Testis (tissue), 5 donors: ENCODE measurements at places on chromosomes 3 and 15.
A peak's percentile ranks its signal among the peaks of the same experiment; 100 is the strongest.

DNA sequence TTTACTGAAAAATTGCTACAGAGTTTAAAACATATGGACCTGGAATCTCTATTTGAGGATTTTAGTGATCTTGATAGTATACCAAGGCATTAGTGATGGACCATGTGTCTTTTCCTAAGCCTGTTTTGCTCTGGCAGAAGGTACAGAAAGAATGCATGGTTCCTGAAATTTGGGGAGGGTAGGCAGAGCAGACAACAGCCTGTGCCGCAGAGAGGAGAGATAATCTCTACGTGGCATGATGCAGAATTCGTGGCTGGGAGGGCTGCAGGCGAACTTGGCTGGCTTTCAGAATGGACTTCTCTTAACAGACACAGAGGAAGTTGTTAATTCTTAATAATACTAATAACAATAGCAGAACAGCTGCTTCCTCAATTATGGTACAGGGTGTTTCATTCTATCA, 137.5 kb upstream of the FOXB1 start:
- no peak for DNase-seq

DNA sequence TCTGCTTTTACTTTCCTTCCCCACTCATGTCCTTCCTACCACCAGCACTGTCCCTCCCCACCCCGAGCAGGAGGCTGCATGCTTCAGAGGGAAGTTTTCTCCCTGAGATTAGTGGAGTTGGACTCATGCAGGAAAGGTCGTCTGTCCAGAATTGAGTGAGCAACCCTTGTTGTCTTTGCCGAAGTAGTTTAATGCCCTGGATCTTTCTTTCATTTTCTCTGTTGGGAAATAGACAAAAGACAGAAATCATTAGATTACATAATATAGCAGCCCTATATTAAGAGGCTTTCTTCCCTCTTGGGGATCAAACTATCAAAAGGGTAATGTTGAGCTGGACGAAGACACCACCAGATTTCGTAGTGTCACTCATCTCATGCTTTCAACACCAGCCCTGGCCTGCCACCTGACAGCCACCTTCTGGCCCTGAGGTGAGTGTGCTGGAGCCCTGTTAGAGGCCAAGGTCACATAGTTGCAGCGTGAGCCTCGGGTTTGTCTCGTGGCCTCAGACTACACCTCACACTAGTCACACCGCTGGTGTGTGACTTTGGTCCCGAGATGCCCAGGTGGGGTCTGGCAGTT, 231.0 kb downstream of the ITPR1 start:
- no peak for DNase-seq

GRCh38 chr15:89129123-89129815, 41.0 kb downstream of the ABHD2 start:
- peak; percentile 40 for DNase-seq

DNA sequence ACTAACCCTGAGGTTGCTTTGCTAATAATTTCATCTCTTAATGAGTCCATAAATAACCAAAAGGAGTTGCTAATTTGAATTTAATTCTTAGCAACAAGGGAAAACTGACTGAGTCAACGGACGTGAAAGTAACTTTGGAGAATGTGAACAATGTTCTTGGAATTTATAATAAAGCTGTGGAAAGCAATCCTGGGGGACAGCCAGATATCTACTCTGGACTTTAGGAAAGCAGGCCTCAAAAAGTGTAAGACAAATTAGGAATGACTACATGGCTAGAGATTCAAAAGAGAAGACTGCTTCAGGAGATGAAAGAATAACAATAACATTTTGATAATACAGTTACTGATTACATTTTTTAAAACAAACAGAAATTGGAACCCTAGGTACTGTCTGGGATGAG, 318.4 kb upstream of the COL8A1 start:
- no peak for DNase-seq

- DNase-seq = no peak
Observed at GRCh38 chr15:101696829-101697228, 27.4 kb downstream of the TARS3 start.

GRCh38 chr15:25947323-25948314, 84.5 kb upstream of the ATP10A start:
- no peak for DNase-seq

DNA sequence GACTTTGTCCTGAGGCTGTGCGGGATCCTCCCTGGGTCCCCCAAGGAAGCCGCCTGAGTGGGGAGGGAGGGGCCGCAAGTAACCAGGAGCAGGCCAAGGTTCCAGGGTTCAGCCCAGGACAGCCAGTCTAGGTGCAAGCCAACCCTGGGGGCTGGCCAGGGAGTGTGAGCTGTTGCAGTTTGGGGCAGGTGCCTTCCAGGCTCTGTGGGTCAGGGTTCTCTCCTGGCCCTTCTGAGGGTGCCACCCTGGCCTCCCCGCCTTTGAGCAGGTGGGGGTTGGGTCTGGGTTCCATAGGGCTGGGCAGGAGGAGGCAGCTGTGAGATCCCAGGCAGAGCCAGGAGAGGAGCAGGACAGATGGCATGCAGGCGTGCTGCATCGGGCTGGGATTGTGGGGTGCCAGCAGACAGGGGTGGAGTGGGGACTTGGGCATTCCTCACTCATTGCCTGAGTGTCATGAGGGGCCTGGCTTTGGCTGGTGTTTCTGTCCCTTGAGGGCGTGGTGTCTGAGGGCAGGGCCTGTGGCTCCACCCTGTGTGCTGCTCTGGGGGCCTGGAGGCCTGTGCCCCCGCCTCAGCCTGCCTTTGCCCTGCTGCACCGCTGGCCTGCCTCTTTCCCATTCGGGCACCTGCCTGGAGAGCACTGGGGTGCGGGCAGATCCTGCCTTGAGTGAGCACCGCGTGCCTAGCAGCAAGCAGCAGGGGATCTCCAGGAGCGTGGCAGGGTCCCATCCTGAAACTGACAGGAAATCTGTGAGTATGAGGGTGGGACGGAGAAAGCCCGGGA, 18.4 kb downstream of the KLF13 start:
- no peak for DNase-seq

GRCh38 chr15:85414495-85414894, 34.1 kb downstream of the AKAP13 start:
- no peak for DNase-seq

- DNase-seq = no peak
Observed at GRCh38 chr15:92409521-92409920, 15.8 kb downstream of the ST8SIA2 start.

GRCh38 chr15:41559239-41559782, 299 bp downstream of the TYRO3 start:
- DNase-seq = no peak

DNA sequence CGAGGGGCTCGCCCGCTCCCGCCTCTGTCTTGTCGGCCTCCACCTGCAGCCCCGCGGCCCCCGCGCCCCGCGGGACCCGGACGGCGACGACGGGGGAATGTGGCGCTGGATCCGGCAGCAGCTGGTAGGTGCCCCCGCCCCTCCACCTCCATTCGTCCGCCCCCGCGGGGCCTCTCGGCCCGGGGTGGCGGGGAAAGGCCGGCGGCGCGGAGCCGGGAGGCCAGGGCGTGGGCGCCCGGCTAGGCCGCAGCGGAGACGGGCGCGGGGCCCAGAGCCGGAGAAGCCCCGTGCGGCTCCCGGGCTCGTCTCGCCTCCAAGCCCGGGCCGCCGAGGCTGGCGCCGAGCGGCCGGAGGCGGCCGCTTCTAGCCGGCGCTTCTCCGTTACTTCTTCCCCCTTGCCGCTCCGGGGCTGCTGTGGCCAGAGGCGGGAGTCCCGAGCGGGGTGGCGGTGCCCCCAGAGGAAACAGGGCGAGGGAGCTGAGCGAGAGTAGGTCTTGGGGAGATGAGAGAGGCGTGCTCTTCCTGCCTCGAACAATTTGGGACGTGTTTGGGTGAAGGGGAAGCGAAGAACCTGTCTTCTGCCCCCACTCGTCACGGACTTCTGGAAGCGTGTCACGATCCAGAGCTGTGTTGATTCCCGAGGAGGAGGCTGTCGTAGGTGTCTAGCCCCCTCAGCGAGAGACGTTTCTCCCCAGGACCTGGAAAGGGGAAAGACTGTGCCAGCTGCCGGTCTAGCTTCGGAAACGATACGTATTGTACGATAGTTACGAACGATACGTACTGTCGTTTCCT, 555 bp downstream of the ATP11B start:
- peak; percentile 58 for DNase-seq

- DNase-seq = no peak
Observed at GRCh38 chr3:159245871-159246270, 444.0 kb downstream of the MFSD1 start.

DNA sequence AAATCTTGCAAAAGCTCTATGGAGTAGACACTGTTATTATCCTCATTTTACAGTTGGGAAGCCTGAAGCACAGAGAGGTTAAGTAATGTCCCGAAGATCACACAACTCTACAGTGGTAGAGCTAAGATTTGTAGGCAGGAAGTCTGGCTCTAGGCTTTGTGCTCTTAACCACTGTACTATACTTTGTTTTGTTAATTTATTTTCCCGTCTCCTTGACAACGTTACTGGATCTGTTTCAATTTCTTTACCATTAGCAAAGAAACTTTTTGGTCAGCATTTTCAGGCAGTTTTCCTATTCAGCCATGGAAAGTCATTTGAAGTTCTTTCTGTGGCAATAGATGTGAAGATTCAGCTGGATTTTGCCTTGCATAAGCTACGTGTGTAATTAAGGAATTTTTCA, 51.7 kb downstream of the OTOL1 start:
- DNase-seq = no peak

- DNase-seq = no peak
Observed at GRCh38 chr3:71600646-71601288, 17.2 kb upstream of the FOXP1 start.

DNA sequence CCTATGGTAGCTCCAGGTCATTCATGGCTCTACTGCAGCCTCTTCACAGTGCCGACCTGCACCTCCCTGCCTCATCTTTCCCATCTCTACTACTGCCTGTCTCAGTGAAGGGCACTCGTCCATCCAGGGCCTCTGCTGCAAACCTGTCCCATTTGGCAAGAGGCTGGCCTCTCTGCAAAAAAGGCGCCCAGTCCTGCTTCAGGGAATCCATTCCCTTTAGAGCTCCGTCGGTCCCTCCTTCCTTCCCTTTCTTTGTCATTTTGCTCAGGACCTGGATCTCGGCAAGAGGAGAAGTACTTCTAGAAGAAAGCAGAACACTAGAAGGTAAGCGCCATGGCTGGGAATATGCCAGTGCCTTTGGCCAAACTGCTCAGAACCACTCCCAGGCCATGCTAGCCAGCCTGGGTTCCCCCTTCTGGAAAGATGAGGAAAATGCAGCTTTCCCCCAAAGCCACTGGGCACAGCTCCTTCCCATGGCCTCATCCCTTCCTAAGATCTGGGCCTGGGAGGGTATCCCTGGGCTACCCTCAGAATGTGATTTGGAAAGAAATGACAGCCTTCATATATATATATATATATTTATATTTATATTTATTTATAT, 6.4 kb upstream of the ISL2 start:
- peak; percentile 72 for DNase-seq

- no peak for DNase-seq
Observed at GRCh38 chr3:116348216-116348615, 97.1 kb downstream of the LSAMP start.

DNA sequence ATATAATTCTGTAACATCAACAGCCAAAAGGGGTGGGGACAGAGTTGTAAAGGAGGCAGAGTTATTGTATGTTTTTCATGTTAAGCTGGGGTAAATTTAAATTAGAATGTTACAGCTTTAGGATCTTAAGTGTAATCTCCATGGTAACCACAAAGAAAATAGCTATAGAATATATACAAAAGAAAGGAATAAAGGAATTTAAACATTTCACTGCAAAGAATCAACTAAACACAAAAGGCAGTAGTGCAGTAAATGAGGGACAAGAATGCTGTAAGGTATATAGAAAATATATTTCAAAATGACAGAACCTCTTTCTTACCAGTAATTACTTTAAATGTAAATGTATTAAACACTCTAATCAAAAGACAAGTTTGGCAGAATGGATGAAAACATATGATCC, 361.7 kb downstream of the SLC9A9 start:
- DNase-seq = no peak

- no peak for DNase-seq
Observed at GRCh38 chr3:98013411-98014267, 21.5 kb downstream of the GABRR3 start.

- no peak for DNase-seq
Observed at GRCh38 chr15:42279234-42279723, 6.0 kb upstream of the TMEM87A start.

DNA sequence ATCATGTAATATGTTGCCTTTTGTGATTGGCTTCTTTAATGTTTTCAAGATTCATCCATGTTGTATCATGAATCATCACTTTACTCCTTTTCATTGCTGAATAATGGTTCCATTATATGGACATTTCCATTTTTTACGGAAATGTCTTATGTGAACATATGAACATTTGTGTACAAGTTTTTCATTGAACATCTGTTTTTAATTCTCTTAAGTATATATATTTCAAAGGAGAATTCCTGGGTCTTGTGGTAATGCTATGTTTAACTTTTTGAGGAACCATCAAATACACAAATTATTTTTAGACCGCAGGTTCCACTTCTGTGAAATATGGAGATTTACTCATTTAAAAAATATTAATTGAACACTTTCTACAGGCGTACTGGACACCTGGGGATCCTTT, 85.7 kb downstream of the ARIH1 start:
- DNase-seq = no peak

GRCh38 chr3:196321162-196321561, 3.1 kb upstream of the DYNLT2B start:
- DNase-seq = no peak
